ENCODE measurements at places on chromosomes 2 and 18.
A peak's percentile ranks its signal among the peaks of the same experiment; 100 is the strongest.

DNA sequence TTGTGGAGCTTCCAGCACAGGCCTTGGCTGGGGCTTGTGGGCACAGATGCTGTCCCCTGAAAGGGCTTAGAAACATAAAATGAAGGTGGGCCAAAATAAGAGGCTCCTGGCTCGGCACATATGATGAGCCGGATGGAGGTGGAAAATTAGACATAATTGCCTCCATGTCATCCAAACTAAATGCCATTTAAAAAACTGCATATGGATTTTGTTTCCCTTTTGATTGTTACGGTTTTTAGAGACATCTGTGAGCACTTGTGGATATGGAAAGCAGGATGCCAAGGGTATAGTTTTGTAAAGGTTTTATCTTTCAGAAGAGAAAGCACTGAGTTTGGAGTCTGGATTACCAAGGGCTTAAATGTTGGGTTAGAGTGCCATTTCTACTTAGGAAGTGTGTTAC is 498.3 kb downstream of the RIT2 start:
- DNase-seq, result no peak

- DNase-seq, result no peak
Measured at GRCh38 chr18:36203360-36203895, 16.1 kb downstream of the MOCOS start.

DNA sequence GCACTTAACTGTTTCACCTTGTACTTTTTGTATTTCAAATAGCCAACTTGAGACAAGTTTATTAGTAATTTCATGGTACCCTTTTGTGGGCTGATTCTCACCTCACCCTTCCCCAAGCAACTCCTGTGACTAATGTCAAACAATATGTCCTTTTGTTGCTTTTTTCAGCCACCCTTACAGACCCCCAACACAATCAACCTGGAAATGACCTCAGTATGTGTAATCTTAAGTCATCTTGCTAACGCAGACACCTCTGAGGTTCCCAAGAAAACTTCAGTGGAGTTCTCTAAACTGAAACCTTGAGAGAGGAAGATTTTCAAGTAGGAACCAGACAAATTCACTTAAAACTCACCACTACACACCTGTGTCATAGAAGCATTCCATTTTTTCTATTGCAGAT is 69.5 kb downstream of the KYNU start:
- DNase-seq, result no peak

GRCh38 chr18:31657823-31658669 is 26.3 kb downstream of the B4GALT6 start:
- DNase-seq, result no peak

GRCh38 chr2:121140734-121141133 is 144.3 kb downstream of the TFCP2L1 start:
- DNase-seq, result no peak

GRCh38 chr2:9313443-9313842 is 106.8 kb downstream of the ASAP2 start:
- no peak for DNase-seq

DNA sequence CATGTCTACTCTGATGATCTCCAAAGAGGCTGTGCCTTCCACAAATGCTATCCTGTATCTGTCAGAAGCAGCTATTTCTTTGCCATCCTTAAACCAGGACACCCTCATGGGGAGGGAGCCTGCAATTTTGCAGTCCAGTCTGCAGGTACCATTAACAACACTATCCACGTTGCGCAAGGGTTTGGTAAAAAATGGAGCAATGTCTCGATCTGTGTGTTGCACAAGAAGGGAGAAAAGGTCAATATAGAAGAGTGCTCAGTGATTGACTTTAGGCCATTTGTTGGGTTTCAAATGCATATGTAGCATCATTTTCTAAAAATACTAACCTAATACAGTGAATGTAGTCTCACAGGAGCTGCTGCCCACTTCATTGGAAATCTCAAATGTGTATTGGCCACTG is 74.3 kb downstream of the TTN start:
- no peak for DNase-seq

DNA sequence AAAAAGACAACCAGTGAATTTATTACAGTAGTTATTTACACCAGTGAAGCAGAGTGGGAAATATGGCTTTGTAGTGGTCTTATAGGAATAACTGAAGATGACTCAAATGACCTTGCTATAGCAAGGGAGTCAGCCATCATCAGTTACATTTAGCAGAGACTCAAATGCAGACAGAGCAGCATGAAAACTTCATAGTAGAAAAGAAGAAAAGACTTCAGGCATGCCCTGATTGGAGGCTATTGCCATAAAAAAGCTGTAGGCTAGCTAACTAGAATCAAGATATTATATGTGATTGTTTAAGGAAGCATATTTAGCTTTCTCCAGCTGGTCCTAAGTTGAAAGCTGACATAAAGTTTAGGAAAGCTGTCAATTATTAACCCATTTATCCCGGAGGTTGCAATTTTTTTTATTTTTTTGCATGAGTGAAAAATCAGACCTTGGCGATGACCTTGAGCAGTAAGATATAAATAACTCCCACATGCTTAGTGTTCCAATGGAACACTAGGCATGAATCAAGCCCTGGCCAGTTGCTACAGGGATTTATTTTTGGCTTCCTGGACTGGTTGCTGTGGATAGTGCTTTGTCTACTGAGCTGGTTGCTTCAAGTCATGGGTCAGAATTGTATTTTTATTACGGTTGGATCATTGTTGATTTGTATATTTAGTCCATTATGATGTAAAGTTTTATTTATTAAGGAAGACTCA is 675.6 kb upstream of the VRK2 start:
- peak; percentile 1 for DNase-seq

- no peak for DNase-seq
Measured at GRCh38 chr2:128783896-128784295, 465.2 kb upstream of the HS6ST1 start.

- DNase-seq, result peak; percentile 69
Measured at GRCh38 chr2:178796079-178796677, 11.0 kb downstream of the TTN start.

- DNase-seq, result no peak
Measured at GRCh38 chr2:227389231-227389630, 1.5 kb upstream of the SCYGR1 start.

GRCh38 chr2:42752314-42752713 is 11.6 kb downstream of the OXER1 start:
- peak; percentile 40 for DNase-seq

- DNase-seq, result no peak
Measured at GRCh38 chr2:123693836-123694235, 331.3 kb upstream of the CNTNAP5 start.

- DNase-seq, result no peak
Measured at GRCh38 chr18:63890950-63891304, 3.4 kb downstream of the SERPINB2 start.

- peak; percentile 31 for DNase-seq
Measured at GRCh38 chr18:51666763-51667191, 469.3 kb upstream of the MEX3C start.

DNA sequence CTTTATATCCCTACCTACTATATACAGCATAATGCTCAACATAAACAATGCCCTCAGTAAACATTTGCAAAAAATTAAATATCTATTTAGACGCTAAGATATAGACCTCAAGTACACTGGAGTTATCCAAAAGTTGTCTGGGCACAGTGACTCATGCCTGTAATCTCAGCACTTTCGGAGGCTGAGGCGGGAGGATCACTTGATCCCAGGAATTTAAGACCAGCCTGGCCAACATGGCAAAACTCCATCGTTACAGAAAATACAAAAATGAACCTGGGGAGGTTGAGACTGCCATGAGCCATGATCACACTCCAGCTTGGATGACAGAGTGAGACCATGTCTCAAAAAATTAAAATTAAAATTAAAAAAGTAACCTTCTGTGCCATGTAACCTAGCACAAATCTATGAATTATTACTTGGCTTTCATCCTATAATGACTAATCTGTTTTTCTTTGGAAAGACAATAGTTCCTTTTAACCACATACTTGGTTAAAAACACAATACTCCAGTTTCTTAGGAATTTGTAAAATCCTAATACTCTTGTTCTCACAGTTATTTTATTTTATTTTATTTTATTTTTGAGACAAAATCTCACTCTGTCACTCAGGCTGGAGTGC is 6.7 kb upstream of the TNFAIP6 start:
- no peak for DNase-seq

DNA sequence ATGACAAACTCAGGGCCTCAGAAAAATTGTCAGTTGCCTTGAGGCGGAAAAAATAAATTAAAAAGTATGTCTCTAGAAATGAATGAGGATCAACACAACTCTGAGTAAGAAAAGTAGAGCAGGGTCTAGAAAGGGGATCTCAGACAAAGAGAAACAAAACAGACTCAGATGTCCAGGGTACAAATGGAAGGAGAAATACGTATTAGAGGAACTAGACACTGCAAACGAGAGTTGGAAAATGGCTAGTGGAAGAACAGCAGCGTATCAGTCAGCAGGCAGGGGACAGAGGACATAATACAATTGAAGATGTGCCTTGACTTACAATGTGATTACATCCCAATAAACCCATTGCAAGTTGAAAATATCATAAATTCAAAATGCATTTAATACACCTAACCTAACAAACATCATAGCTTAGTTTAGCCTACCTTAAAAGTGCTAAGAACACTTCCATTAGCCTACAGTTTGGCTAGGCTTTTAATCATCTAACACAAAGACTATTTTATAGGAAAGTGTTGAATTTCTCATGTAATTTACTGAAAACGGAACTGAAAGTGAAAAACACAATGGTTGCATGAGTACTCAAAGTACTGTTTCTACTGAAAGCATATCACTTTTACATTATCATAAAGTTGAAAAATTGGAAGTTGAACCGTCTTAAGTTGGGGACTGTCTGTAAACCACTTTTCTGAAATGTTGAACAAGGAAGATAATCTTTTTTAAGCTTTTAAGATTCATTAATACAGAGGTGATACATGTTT is 182.8 kb downstream of the NBAS start:
- no peak for DNase-seq

- DNase-seq, result peak; percentile 87
Measured at GRCh38 chr2:70123051-70123828, 36.0 kb downstream of the PCBP1 start.

DNA sequence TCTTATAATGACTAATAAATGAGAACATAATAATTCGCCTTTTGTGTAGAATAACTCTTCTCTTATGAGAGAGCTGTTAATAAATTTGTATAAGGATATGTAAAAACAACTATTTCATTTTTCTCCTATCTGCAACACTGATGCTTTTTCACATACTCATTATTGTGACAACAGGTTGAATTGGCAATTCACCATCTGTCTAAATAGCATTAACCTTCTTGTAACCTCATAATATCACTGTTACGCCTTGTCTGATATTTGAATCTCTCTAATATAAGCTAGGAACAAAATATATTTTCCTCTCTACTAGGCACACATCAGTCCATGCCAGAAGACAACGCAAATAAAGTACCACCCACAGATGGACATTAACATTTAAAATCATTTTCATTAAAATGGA is 938.9 kb downstream of the CPS1 start:
- no peak for DNase-seq

DNA sequence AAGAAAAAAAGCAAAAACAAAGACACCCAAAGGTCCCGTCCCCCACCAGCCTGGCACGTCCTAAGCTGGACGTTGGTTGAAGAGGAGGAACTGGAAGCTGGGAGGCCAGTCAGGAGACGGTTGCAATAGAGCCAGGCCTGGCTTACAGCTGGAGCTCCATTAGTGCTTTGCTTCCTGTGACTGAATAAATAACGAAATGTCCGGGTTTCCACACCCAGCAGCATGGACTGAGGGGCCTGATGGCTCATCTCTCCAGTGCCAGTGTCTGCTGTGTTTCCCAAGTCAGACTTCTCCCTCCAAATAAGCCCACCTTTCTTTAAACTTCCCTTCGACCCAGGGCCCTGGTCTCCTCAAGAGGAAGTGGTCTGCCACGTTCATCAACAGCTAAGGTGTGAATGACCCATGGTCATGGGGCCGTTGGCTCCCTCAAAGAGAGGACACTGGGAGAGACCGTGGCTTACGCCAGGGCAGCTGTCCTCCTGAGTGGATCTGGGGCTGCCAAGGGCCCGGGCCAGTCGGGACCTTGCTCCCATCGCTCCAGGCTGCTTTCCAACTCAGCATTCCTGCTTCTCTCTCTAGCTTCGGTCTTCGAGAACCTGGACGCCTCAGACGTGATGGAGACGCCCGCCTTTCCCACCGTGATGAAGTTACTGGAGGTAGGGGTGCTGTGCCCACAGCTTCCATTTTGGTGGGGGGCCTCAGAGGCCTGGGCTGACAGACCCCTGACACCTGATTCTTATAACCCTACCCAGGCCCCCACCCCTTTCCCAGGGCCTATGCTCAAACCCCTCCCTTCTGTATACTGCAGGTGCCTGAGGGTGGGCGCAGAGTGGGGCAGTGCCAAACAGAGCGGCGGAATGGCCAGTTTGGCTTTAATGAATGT is 44.9 kb downstream of the MYO7B start:
- DNase-seq, result peak; percentile 21

DNA sequence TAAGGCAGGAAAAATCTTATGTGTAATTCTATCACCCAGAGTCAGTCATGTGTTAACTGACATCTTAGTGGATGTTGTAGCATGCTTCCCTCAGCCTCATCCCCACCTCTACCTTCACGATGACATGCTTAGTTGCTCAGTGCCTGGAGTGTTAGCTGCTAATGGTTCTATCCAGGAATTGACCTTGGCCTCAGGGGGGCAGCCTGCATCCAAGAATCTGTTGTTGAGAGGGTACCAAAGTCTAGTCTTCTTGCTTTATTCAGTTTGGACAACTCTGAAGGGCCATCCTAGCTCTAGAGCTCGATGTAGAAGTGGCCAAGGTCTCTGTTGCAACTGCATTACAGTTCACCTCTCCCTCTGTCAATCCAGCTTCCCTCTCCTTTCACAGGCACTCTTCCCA is 61.2 kb downstream of the ACYP2 start:
- DNase-seq, result no peak

- DNase-seq, result no peak
Measured at GRCh38 chr2:64325477-64325851, 128.5 kb upstream of the LGALSL start.

GRCh38 chr2:221853297-221853696 is 281.2 kb upstream of the EPHA4 start:
- no peak for DNase-seq

DNA sequence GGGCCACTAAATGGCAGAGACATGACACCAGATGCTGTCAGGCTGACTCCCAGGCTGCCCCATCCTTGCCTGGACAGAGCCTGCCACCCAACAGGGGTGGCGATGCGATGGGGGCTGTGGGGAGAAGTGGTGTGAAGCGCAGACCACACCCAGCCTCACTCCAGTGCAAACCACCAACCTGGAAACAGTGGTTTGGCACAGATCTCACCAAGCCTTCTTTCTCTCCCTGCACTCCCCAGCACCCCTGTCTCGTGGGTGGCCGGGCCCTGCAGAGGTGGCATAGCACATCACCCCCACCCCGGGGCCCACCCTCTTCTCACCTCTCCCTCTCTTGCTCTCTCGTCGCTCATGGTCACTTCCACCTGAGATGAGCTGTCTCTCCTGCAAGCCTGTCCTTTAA is 32.6 kb downstream of the CIB4 start:
- DNase-seq, result no peak

DNA sequence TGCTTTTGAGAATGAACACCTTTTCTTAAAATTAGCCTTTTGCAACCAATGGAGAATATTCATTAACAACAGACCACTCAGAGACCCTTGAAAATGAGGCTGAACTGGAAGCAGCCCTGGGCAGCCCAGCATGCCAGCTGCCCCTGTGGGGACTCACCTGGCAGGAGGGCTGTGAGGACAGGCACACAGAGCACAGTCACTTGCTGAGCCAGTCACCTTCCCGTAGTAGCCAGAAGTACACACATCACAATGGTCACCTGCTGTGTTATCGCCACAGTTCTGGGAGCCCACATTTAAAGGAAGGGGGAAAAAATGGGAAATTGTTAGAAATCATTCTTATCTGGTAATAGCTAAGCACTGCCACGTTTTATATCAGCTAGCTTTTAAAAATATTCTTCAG is 115.5 kb downstream of the LAMA1 start:
- DNase-seq, result no peak
